ENCODE measurements at places on chromosomes 6 and 20.

- no peak for DNase-seq
Measured at GRCh38 chr6:138101946-138102731, 5.1 kb downstream of the PERP start.

GRCh38 chr20:16518784-16519084 lies 54.5 kb downstream of the KIF16B start:
- DNase-seq, result no peak

- DNase-seq, result no peak
Measured at GRCh38 chr6:13395272-13396237, 67.2 kb upstream of the TBC1D7 start.

GRCh38 chr20:48291896-48292295 lies 506.6 kb upstream of the SULF2 start:
- no peak for DNase-seq

GRCh38 chr20:33233129-33233774 lies 2.5 kb upstream of the BPIFA1 start:
- no peak for DNase-seq

DNA sequence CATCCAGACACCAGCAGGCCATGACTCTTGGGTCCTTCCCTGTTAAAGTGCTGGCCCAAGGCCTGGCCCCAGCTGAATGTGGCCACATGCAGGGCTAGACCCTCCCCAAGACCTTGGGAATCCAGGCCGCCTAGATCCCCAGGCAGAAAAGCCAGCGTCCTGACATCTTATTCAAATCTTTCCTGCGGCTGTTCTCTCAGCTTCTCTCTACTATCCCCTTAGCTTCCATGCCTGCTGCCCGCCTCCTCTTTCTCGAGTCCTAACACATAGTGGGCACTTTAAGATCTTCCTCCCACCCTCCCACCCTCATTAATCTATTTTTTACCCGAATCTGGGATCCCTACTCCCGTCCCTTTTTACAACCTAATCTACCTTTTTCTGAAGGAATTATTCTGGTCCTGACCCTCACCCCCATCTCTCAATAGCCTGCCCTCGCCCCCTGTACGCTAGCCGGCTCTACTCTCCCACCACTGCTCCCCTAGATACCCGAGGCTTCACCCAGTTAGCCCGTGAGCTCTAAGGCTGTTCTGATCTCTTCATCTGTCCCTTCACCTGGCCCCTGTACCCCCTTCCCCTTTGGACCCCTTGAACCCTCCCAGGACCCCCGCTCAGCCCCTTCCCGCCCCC lies at the start of gene CCHCR1:
Gene CCHCR1 (minus strand): TSS at position 290 of the 627 bp plus-strand sequence. CDS start 202 bp downstream, at position 88.
- no peak for DNase-seq

DNA sequence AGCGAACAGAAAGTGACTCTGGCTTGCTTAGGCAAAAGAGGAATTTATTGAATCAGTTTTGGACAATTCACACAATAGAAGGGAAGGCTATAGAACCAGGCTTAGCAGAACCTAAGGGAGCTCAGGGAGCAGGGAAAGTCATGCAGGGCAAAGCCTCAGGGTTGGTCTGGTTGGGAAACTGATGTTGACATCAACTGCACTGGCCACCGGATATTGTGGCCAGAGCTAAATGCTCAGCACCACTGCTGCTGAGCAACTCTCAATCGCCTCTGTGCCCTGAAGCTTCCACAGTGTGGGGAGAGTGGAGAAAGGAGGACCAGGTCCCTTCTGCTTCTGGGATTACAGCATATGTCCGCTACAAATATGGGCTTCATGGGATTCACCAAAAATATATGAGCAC lies 93.3 kb upstream of the GCM1 start:
- no peak for DNase-seq

DNA sequence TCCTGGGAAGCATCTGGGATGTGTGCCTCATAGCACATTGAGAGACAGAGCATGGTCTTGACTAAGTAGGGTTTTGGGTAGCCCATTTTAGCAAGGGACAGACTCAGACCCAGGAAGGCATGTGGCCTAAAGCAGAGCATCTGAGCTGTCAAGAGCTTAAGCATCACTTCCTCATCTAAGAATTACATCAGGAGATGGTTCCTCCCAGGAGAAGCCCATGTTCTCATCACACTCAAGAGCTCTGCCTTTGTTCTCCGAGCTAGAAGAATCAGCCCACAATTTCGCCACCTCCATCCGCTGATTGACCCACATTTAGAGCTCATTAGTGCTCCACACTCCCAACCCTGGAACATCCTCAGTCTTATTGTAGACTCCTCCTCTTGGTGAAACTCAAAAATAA lies 68.3 kb downstream of the NPEPL1 start:
- DNase-seq, result no peak

GRCh38 chr6:166739117-166739975 lies 112.3 kb upstream of the RPS6KA2 start:
- no peak for DNase-seq

- DNase-seq, result no peak
Measured at GRCh38 chr20:15976047-15976736, 597.1 kb downstream of the KIF16B start.

- no peak for DNase-seq
Measured at GRCh38 chr6:6497976-6498375, 90.5 kb upstream of the LY86 start.

GRCh38 chr6:169960886-169961611 lies 209.6 kb downstream of the ERMARD start:
- DNase-seq, result no peak

- DNase-seq, result no peak
Measured at GRCh38 chr20:51542033-51542570, 417 bp downstream of the NFATC2 start.

DNA sequence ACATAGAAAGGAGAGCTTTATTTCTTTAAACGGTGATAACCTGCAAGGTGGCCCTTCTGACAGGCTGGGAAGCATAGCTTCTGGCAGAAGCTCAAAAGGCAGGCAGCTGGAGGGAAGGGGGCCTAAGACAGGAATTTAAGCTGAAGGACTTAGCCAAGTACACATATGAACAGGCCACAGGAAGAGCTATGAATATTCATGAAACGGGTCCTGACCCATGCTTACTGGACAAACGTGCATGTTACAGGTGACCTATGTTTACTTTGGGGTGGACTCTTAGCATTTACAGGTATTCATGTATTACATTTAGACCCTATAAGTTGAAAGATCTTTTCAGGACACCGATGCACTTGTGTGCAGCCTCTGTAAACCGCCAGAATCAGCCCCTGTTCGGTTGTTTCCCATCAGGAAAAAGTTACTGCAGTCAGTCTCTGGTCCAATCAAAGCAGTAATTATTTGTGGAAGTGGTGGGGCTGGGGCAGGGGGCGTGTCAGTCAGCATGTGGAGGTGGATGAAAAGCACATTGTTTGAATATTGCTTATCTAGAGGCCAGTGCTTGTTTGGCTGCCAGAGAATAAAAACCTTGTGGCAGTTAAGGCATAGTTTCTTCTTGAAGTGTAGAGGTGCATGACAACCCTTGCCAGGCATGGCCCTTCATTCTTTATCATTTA lies 2.9 kb upstream of the GZF1 start:
- no peak for DNase-seq

- no peak for DNase-seq
Measured at GRCh38 chr6:3776881-3777507, 25.5 kb upstream of the PXDC1 start.

DNA sequence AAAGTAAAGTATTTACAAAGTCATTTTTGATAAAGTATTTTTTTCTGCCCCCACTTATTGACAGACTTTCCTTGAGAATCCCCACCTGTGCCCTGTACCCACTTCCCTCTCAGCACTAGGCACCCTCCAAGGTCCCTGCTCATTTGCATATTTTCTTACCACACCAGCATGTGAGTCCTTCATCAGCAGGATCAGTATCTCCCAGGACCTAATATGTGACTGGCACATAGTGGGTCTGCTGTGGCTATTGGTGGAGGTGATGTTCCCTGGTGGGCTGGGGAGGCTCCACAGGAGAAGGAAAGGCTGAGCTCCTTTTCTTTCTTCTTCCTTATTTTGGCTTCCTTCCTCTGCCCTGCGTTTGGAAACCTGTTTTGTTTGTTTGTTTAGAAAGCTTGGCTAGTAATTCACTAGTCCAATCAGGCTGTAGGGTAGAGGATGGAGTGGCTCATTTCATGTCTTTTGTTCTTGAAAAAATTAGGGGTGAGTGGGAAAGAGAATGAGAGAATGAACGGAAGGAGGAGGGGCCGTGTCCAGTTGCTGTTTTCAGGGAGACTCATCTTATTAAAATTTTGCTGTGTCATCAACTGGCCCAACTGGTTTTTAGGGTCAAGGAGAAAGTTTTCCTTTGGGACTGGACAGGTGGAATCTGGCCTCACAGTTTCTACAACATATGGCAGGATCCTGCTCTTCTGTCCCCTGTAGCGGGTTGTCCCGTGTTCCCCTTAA lies 2.8 kb upstream of the RNF24 start:
- DNase-seq, result no peak

- DNase-seq, result no peak
Measured at GRCh38 chr20:17538517-17539170, 7.5 kb upstream of the BFSP1 start.

GRCh38 chr20:45848421-45848820 lies 8.8 kb downstream of the ACOT8 start:
- DNase-seq, result no peak

DNA sequence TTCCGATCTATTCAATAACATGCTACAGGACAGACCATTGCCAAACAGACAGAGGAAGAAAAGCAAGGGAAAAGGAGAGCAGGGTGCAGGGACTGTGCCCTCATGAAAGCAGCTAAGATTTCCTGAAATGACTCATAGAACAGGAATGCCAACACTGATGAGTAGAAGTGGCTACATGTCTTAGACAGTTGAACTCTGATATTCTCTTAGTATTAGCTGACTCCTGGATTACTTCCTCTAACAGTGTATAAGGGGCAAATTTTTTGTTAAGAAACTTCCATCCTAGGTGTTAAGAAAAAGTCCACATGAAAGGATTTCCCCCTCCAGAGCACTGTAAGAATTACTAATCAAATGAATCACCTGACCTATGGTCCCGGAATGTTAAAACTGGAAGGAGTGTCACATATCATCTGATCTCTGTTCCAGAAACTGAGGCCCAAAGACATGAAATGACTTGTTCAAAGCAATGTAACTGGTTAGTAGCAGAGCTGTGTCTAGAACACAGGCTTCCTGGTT lies 224.9 kb downstream of the IBTK start:
- no peak for DNase-seq

GRCh38 chr6:32842690-32843089 lies 1.2 kb downstream of the PSMB8 start:
- no peak for DNase-seq

DNA sequence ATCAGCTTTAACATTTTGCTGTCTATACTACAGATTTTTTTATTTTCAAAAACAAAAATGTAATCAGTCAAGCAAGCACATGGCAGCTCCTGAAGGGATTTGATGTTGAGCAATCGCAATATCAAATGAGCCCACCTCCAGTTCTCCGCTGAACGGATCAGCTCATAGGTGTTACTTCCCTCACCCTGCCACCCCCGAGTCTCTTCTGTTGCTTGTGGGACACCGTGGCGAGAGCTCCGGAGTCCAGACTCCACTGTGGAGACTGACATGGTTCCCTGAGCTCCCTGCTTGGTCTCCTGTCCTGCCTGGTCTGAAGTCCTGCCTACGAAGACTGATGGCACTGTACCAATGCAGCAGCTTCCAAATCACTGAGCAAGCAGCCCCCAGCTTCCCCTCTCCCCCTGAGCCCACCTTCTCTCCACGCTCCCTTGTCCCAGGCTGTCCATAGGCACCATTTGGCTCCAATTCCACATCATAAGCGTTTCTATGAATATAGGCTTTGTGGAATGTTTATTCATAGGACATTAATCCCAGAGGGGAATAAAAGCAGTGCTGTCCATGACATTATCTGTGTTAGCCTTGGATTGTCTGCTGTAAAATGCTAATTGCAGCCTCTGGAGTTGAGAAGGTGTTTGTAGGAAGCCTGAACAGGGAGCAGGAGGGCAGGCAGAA lies 162.2 kb downstream of the LY86 start:
- DNase-seq, result no peak

DNA sequence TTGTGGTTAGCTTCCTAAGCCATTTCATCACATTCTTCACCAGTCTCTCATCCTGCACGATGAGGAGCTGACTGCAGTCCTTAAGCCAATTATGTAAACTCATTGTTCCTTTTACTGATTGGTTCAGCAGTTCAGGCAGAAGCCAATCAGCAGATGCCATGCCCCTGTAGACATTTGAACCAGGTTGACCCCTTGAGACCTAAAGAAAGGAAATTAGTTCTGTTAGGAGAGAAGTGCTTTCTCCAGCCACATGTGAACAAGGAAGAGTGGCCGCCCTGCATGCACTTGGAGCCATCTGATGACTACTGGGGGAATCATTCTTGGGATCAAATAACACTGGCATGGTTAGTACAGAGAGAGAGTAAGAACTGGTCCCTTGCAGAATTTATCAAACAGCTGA lies 535.2 kb upstream of the ID4 start:
- DNase-seq, result no peak

DNA sequence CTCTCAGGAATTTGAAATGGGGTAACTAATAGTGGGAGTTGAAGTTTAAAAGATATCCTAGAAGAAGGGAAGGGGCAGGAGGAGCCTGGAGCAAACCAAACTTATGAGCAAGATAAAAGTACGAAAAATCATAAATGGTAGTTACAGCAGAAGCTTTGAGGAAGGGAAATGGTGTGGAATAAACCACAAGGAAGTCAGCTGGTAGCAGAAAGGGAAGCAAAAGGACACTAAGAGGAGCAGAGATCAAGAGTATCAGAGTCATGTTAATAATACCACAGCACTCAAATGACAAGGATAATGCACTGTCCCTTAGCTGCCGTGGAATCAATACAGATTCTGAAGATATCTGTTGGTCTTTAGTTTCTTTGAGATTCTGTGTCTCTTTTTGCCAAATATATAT lies 44.9 kb upstream of the CCDC28A start:
- no peak for DNase-seq

GRCh38 chr6:63759605-63760105 lies 124.1 kb downstream of the PHF3 start:
- DNase-seq, result no peak

DNA sequence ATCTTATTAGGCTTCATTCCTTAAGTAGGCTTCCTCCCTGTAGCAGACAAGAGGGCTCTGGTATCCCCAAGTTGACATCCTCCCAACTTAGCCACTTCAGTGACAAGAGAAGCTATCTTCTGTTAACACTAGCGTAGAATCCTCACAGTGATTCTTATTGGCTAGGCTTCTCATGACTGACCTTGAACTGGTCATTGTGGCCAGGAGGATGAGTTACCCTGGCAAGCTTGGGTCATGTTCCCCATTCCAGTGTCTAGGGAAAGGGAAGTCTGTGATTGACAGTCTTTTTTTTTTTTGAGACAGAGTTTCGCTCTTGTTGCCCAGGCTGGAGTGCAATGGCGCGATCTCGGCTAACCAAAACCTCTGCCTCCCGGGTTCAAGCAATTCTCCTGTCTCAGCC lies 7.1 kb downstream of the CDKAL1 start:
- no peak for DNase-seq

DNA sequence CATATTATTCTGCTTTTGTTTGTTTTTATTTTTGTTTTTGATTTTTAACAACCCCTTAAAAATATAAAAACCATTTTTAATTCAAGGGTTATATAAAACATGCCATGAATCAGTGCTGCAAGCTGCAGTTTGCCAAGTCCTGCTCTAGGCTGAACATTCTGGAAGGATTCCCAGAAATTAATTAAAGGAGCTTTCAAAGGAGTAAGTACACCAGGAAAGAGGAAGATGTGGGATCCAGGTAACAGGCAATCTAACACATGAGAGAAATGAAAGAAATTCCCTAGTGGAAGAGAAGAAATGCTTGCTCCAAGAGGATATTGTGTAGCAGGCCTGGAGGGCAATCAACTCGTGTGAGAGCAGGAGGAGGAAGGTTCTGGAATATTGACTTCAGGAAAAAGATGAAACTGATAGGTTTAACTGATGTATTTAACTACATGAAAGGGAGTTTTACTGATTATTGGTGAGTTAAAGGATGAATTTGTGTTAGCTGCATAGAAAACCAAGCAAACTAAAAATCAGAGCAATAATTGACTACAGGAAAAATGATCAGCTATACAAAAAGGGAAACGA lies 146.0 kb upstream of the PHACTR1 start:
- DNase-seq, result no peak

Data from neural crest cell (in vitro differentiated cells).